ENCODE measurements at places on chromosomes 12 and 14.

- no peak for DNase-seq
Measured at GRCh38 chr12:15152456-15152855, 68.8 kb downstream of the RERG start.

- DNase-seq, result no peak
Measured at GRCh38 chr12:107605293-107605692, 80.3 kb upstream of the PWP1 start.

DNA sequence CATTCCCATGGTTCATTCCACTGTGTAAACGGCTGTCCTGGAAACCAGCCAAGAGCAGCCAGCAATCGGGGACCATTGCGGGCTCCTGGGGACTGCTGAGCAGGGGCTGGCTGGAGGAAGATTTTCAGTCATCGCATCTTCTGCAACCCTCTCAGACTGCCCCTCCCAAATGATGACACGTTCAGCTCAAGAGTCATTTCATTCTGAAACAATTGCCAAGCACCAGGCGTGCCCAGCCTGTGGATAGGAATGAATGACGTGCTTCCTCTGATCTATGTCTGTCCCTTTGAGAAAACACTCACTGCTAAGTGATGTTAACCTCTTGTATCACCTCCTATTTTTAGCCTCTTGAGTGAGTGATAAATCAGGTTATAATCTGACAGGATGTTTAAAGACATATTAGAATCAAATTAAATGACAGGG lies 62.0 kb downstream of the NDUFA12 start:
- peak; percentile 55 for DNase-seq

GRCh38 chr12:86837246-86837645 lies 581.1 kb upstream of the MGAT4C start:
- no peak for DNase-seq

DNA sequence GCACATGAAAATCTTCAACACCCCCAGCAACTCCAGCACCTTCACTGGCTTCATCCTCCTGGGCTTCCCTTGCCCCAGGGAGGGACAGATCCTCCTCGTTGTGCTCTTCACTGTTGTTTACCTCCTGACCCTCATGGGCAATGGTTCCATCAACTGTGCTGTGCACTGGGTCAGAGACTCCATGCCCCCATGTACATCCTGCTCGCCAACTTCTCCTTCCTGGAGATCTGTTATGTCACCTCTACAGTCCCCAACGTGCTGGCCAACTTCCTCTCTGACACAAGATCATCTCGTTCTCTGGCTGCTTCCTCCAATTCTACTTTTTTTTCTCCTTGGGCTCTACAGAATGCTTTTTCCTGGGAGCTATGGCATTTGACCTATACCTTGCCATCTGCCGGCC lies 11.5 kb upstream of the OR11G2 start:
- peak; percentile 13 for DNase-seq

DNA sequence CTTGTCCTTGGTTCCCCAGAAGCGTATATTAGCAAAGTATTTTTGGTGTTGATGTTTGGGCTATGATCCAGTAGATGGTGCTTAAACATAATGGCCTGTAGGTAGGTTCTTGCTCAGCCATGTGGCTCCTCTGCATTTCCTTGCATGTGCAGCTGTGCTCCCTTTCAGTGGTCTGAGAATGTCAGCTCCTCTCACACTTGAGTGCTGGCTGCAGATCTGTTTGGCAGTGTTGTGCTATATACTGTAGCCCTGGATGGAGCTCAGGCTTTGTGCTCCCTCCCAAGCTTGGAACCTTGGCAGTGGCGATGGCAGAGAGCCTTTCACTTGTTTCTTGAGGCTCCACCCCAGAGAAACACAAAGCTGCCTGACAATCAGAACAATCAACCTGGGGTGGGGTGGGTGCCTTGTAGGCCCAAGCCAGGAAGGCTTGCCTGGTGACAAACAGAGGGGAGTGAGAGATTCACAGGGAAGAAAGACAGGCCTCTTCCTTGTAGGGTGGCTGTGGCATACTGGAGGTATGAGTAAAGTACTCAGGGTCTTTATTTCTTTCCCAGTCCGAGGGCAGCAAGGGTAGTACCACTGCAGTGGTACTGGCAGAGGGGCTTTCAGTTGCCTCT lies 255.3 kb downstream of the RAD51B start:
- DNase-seq, result no peak

- DNase-seq, result no peak
Measured at GRCh38 chr12:10690906-10691305, 17.1 kb upstream of the STYK1 start.

DNA sequence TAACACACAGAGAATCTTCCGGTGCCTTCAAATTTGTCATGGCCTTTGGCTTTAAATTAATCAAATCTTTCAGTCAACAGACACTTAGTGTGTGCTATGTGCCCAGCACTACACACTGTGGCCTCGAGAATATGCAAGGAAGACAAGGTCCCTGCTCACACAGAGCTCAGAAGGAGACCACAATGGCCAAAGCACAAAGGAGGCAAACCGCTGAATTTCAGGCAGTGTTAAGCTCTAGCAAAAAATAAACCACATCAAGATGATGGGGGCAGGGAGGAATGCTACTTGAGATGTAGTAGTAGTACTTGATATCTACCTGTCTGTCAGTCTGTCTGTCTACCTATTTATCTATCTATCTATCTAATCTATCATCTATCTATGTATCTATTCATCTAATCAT lies 227.9 kb downstream of the TMEM132D start:
- DNase-seq, result no peak

GRCh38 chr12:92827836-92828431 lies 101.2 kb downstream of the EEA1 start:
- no peak for DNase-seq

GRCh38 chr14:97709552-97709951 lies 912.4 kb downstream of the VRK1 start:
- no peak for DNase-seq

DNA sequence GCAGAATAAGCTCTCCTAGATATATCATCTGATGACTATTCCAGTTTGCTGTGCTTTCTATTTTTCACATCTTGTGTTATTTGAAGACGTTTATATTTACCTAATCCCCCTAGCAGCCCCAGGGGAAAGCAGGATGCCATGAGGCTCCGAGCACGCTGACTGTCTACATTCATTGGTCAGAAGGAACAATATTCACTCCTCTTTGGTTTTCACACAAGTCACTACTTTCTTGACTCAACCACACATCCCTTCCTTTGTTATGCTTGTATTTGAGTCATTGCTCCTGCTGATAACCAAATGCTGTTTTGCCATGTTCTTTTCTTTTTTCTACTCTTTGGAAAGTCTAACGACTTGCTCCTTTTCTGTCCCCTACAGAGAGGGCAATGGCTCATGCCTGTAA lies 86.5 kb upstream of the SLC38A2 start:
- DNase-seq, result no peak

DNA sequence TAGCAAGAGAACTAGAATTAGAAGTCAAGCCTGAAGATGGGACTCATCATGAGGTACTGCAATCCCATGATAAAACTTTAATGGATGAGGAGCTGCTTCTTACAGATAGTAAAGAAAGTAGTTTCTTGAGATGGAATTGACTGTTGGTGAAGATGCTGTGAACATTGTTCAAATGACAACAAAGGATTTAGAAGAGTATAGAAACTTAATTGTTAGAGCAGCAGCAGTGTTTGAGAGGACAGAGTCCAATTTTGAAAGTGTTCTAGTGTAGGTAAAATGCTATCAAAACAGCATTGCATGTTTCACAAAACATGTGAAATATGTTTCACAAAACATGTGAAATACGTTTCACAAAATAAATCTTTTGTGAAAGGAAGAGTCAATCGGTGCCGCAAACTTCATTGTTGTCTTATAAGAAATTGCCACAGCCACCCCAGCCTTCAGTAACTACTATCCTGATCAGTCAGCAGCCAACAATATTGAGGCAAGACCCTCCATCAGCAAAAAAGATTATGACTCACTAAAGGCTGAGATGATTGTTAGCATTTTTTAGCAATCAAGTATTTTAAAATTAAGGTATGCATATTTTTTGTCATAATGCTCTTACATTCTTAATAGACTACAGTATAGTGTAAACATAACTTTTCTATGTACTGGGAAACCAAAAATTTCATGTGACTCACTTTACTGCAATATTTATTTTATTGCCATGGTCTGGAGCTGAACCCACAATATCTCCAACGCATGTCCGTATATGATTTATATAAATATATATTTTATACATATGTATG lies 173.4 kb upstream of the BMP4 start:
- no peak for DNase-seq

DNA sequence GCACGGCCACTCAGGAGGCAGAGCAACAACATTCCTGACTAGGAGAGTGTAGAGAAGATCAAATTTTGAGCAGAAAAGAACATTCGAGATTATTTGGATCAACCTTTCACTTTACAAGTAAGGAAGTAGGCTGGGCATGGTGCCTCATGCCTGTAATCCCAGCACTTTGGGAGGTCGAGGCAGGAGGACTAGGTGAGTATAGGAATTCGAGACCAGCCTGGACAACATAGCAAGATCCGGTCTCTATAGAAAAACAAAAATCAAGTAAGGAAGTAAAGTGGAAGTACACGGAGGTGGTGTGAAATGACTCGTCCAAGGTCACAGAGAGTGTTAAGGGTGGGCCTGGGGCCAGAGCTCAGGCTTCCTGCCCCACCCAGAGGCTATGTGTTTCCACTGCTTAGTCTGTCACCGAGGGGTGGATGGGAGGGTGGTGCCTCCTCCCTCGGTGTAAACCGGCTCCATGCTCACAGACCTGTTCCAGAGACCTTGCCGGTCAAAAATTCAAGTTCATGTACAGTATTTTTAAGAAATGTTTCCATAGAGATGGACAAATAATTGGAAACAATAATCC lies 51.9 kb downstream of the MAP1LC3B2 start:
- DNase-seq, result peak; percentile 25

- no peak for DNase-seq
Measured at GRCh38 chr12:127360580-127360979, 906.4 kb upstream of the TMEM132C start.

- no peak for DNase-seq
Measured at GRCh38 chr12:90972226-90972625, 17.2 kb upstream of the CCER1 start.

- DNase-seq, result no peak
Measured at GRCh38 chr14:99213101-99213500, 58.9 kb downstream of the BCL11B start.

- no peak for DNase-seq
Measured at GRCh38 chr14:104602315-104602932, 2.1 kb downstream of the TMEM179 start.

DNA sequence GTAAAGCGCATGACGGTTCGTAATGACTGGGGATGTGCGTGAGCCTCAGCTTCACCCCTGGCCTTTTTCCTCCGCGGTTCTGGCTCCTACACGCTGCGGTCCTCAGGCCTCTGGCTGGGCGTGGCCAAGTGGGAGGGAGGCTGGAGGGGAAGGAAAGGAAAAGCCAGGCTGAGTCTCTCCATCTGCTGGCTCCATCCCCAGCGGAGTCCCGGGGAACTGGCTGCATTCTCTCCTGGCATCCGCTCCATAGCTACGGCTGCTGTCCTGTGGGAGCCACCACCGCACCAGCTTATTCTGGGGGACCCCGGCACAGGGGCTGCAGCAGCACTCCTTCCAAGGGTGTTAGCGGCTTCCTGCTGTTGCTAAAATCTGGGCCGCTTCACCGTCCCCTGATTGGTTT lies 68.2 kb upstream of the SLC24A4 start:
- peak; percentile 75 for DNase-seq

DNA sequence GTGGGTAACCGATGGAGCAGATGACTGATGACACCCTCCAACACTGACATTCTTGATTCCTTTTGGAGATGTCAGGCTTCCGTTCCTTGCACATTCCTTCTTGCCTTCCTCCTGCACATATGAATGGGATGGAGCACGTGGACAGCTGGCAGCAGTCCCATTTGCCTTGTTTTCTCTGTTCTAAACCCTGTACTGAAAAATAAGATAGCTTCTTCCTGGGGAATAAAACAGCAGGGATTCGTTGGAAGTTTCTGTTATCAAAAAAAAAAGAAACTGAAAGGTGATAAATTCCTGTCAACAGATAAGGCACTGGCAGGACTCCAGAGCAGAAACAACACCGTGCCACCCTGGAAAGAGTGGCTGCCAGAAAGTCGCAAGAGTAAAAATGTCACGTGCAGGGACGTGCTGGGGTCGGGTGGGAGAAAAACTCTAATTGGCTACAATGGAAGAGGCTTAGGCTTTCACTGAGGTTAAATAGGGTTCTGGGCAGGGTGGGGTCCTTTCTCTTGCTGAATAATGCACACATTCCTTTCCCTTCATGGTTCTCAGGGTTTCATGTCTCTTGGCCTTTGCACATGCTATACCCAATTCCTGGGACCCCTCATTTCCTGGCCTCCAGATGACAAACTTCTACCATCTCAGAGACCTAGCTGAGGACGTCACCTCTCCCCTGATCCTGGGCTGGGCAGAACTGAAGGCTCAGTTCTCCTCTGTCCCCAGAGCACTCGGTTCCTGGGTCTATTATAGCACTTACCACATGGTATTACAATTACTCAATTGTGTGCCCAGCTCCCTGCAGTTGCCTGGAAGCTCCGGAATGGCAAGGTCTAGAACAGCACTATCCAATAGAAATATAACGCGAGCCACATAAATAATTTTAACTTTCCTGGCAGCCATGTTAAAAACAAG lies 7.0 kb upstream of the NUAK1 start:
- peak; percentile 56 for DNase-seq

GRCh38 chr12:93904124-93904523 lies 226.9 kb downstream of the CRADD start:
- DNase-seq, result no peak

DNA sequence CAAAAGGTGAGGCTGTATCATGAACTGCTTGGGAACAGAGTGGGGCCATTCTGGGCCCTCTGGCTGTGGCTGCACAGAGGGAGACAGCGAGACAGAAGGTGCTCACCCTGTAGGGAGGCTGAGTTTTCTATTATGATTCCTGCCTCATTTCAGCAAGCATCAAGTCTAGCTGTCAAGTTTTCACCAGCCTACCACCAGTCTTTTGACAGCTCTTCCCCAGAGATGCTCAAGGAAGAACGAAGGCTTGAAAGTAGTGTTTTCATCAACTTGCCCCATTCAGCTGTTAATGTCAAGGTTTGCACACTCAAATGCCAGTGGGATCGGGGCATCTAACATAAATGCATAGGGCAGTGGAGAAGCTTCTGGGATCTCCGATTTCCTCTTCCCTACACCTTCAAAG lies 10.0 kb downstream of the FGF23 start:
- DNase-seq, result no peak

- no peak for DNase-seq
Measured at GRCh38 chr12:116425256-116426193, 133.7 kb upstream of the MAP1LC3B2 start.

GRCh38 chr14:80847070-80847469 lies 94.5 kb downstream of the CEP128 start:
- DNase-seq, result no peak

- no peak for DNase-seq
Measured at GRCh38 chr14:42565556-42565955, 958.9 kb downstream of the LRFN5 start.

DNA sequence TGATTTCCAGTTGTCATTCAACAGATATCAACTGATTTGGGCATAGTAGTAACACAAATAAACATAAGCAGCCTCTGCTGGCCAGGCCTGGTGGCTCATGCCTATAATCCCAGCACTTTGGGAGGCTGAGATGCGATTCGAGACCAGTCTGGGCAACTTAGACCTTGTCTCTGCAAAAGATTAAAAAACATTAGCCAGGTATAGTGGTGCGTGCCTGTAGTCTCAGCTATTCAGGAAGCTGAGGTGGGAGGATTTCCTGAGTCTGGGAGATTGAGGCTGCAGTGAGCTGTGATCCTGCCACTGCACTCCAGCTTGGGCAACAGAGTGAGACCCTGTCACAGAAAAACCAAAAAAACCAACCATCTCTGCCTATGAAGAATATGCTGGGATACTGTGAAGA lies 7.1 kb downstream of the METAP2 start:
- no peak for DNase-seq
